Right lung (tissue), 10 donors: ENCODE measurements at places on chromosomes 5 and 9.

GRCh38 chr9:121581786-121582600 is 69.4 kb upstream of the DAB2IP start:
- no peak for DNase-seq

DNA sequence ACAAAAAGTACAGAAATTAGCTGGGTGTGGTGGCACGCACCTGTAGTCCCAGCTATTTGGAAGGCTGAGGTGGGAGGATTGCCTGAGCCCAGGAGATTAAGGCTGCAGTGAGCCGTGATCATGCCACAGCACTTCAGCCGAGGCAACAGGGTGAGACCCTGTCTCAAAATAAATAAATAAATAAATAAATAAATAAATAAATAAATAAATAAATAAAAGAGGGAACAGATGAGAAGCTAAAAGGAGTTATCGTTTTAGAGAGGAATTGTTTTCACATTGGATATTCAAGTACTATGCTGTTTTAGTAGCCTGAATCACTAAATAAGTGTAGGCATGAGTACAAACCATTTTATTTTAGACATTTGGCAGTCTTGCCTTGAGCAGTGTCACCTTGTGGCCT is 151.7 kb downstream of the UNC13B start:
- DNase-seq = no peak

DNA sequence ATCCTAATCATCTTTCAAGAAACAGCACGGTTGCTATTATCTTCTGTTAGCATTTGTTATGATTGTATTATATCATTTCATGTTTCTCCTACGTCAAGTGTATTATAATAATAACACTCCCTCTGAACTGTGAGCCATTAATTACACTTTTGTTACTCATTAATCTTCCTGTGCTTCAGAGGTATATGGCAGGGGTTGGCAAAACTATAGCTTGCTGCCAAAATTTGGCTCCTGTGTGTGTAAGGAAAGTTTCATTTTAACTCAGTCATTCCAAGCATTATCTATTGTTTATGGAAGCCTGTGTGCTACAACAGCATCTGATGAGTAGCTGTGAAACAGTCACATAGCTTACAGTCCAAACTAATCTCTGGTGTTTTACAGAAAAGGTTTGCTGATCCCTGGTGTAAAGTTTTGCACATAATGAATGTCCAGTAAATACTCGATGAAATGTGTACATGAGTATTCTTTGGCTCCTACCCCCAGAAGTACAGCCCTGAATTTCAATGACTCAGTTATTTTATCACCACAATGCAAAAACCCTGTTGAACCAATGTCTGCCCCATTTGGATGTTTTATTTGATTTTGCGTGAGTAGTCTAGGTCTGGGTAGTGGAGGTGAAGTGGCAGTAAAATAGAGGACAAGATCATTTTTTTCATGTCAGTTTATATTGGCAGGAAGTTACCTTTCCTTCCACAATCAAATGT is 648.2 kb downstream of the MAT2B start:
- no peak for DNase-seq

GRCh38 chr9:83999141-83999918 is 18.7 kb downstream of the RMI1 start:
- no peak for DNase-seq

GRCh38 chr5:135024956-135025729 is 8.9 kb downstream of the PITX1 start:
- DNase-seq = no peak

- DNase-seq = no peak
These were observed 8.0 kb upstream of the CCIN start for GRCh38 chr9:36161187-36161586.

GRCh38 chr9:98522487-98522886 is 186.2 kb downstream of the GABBR2 start:
- DNase-seq = no peak
